ENCODE measurements at places on chromosomes 6 and 20.

DNA sequence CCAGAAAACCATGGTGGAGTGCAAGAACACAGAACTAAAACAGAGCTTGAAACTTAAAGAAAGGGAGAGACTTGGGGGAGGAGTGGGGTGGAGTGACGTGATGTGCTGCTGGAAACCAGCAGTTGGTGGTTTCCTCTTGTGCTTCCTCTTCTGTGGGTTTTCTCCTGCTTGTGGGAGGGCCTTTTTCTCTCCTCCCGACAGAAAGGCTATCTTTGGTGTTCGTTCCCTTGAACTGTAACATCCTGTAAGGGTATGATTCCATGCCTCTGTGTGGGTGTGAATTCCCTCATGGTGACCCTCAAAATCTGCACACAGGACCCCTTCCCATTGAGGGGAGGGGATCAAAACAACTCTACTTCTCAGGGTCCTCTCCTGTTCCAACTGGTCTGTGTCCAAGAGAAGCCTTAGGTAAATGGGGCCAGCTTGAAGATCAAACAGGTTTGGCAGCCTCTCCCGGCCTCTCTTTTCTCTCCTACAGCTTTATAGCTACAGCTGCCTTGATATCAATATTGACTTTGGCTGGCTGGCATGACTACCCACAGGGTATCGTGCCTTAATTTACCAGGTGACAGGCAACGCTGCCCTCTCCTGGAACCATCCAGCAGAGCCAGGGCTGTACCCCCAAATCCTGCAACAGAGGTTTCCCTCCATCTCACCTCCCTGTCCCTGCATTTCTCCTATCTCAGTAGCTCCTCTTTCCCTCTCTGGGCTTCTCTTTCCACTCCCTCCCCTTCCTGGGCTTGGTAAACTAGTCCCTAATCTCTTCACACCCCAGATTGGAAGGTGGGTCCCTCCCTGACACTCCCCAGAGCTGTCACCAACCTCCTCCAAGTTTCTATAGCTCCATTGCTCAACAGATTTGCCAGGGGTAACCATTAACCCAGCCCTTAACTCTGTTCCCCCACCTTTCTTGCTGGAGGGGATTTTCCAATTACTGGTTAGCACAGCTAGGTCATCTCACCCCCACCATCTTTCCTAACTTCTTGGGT lies 1.5 kb upstream of the MSH5 start:
- peak; percentile 81 for DNase-seq

DNA sequence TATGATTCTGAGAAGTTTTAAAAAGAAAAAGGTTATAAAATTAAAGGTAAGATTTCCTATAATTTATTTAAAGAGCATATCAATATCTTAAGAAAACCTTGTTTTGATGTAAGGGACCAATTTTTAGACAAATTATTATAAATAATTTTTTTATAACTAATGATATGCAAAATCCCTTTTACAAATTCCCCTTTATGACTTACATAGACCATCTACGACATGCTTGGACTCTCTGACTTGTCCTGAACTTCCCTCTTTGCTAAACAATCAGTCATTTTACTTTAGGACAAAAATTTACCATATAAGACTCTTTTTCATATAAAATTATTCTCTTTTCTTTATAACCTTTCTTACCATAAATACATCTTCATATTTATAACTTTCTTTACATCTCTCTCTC lies 15.3 kb upstream of the ANGPT4 start:
- DNase-seq = no peak

GRCh38 chr6:49321561-49322072 lies 141.4 kb downstream of the MMUT start:
- no peak for DNase-seq

- no peak for DNase-seq
Measured at GRCh38 chr6:118617417-118617816, 34.0 kb downstream of the CEP85L start.

GRCh38 chr6:106702451-106703110 lies 73.2 kb downstream of the QRSL1 start:
- DNase-seq = no peak

DNA sequence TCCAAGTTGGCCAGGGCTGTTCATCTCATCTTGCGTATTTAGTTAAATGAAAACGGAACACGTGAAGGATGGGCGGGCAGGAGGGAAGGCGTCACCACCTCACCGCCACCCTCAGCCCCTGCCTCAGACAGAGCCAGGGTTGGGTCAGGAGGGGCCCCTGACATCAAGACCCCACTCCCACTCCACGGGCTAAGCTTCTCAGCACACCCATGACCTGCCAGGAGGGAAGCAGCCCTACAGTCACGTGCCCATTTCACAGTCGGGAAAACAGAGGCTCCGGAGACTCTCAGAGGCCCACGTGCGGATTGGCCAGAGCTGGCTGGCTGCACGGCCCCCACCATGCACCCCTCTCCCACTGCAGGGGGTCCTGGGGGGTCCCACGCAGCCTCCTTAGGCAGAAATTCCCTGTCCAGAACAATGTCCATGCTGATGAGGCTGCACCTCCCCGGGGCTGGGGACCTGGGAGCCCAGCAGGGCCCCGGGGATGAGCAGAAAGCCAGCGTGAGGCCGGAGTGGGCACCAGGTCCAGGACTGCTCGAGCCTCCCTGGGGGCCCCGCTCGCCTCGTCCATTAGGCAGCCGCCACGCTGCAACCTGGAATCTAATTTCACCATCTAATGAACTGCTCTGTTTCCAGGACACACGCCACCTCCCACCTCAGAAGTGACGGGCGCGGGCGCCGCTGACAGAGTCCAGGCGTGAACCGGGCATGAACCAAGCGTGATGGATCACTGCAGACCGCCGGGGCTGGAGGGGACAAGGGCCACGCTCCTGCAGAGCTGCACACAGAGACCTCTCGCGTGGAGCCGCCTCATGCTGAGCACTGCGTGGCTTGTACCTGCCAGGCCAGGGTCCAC lies 15.8 kb downstream of the KCNQ2 start:
- DNase-seq = no peak

DNA sequence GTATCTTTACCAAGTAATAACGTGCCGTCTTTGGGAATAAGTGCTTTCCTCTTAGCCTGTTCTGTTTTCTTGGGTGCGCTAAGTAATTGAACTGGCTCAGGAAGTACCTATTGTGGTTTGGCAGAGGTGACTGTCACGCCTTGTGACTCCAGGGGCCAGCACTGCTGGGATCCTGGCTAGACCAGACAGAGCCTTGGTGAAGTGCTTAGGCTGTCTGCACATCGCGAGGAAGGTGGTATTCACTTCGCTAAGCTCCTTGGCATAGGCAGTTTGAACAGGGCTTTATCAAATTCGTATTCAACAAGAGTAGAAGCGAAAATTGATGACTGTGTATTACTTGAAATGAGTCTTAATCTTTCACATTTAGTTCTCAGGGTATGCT lies 17.6 kb downstream of the PRDM1 start:
- peak; percentile 50 for DNase-seq

- DNase-seq = no peak
Measured at GRCh38 chr6:28551891-28552666, 26.4 kb downstream of the GPX5 start.

DNA sequence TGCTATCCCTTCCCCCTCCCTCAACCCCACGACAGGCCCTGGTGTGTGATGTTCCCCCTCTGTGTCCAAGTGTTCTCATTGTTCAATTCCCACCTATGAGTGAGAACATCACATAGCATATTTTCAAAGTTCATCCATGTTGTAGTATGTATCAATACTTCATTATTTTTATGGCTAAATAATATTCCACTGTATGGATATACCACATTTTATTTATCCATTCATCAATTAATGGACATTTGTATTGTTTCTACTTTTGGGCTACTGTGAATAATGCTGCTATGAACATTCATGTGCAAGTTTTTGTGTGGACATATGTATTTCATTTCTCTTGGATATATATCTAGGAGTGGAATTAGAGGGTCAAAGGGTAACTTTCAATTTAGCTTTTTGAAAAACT lies 58.7 kb upstream of the ARMC2 start:
- no peak for DNase-seq

DNA sequence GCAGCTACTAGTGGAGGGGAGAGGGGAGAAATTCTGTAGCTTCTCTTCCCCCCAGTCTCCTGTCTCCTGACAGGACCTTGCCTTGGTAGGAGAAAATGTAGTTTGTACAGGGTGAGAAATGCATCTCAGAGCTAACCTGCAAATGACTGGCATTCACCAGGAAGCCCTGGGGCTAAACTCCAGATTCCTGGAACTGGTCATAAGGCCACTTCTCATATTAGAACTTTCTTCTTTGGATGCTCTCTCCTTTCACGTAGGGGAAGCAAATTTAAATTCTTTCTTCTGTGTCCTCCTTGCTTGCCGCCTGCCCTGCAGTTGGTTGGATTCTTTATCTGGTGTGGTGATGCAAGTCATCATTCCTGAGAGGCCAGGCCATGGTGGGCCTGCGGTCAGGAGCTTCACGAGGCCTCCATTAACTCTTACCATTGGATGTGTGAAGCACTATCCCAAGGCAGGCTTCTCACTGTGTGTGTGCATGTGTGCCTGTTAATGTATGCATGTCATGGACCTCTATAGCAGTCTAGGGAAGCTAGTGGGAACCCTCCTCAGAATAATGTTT lies 182.0 kb downstream of the PHF3 start:
- DNase-seq = peak; percentile 28

- peak; percentile 76 for DNase-seq
Measured at GRCh38 chr6:3509336-3509735, 52.5 kb upstream of the SLC22A23 start.

Measured in epithelial cell of esophagus (primary cell).